ENCODE measurements at places on chromosomes 4 and X. TPM values are rescaled to one million over a fixed set of nuclear protein-coding genes. Genes with fewer than 3 reads are reported as not detected.

C4orf50 gene
- total RNA-seq = not detected

BST1 gene
- total RNA-seq = 2.1 TPM

F9 gene
- not detected for total RNA-seq

PITX2 gene
- total RNA-seq = 37.9 TPM

GAGE12F gene
- not detected for total RNA-seq

HDAC6 gene
- total RNA-seq = 42.8 TPM

GRID2 gene
- not detected for total RNA-seq

AMBN gene
- total RNA-seq = not detected

TGIF2LX gene
- not detected for total RNA-seq

BTC gene
- total RNA-seq = 0.22 TPM

SPANXD gene
- not detected for total RNA-seq

USP17L21 gene
- total RNA-seq = not detected

AADAT gene
- total RNA-seq = 0.58 TPM

SPON2 gene
- total RNA-seq = 18.5 TPM

MID1 gene
- total RNA-seq = 0.90 TPM

NPY5R gene
- total RNA-seq = 0.11 TPM

GPR34 gene
- total RNA-seq = 4.3 TPM

CLNK gene
- total RNA-seq = 0.09 TPM

IL2RG gene
- total RNA-seq = 1.2 TPM

MAGEA12 gene
- total RNA-seq = not detected

QRFPR gene
- total RNA-seq = 0.20 TPM

MAGEB10 gene
- total RNA-seq = not detected

FHDC1 gene
- 0.54 TPM for total RNA-seq

OGT gene
- total RNA-seq = 58.0 TPM

ARHGAP36 gene
- 0.30 TPM for total RNA-seq

GLRA3 gene
- 0.73 TPM for total RNA-seq

COPS4 gene
- 60.2 TPM for total RNA-seq

SRPX2 gene
- total RNA-seq = 5.1 TPM

UCHL1 gene
- 22.0 TPM for total RNA-seq

HSFX4 gene
- total RNA-seq = not detected

INPP4B gene
- total RNA-seq = 16.8 TPM

Data from psoas muscle (tissue), 8 donors.